ENCODE measurements at places on chromosomes 16 and 17.

DNA sequence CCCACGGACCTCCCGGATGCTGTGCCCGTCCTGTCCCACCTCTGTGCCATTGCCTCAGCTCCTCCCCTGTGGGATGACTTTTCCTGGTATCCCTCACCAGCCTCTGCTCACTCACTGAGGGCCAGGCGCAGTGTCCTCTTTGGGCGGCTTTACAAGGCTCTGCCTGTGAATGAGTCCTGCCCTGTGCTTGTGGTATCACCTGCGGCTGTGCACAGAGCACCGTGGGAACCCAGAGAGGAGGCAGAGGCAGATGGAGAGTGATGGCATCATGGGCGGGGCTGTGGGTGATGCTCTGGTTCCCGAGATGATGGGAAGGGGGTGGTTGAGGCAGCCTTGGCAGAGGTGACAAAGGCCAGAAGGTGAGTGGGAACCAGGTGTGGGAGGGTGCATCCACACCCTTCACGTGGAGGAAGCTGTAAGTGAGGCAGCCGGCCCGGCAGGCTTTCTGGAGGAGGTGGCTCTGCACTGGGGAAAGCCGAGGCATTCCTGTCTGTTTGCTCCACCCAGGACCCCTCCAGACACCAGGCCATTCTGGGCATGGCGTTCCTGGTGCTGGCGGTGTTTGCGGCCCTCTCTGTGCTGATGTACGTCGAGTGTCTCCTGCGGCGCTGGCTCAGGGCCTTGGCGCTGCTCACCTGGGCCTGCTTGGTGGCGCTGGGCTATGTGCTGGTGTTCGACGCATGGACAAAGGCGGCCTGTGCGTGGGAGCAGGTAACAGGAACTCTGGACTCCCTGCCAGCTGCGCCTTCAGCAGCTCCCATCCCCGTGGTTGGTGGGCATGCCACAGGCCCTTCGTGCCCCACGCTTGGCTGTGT is 23.8 kb downstream of the ADCY7 start:
- no peak for DNase-seq

GRCh38 chr17:56982312-56982711 is 4.4 kb downstream of the SCPEP1 start:
- DNase-seq: peak; percentile 78

DNA sequence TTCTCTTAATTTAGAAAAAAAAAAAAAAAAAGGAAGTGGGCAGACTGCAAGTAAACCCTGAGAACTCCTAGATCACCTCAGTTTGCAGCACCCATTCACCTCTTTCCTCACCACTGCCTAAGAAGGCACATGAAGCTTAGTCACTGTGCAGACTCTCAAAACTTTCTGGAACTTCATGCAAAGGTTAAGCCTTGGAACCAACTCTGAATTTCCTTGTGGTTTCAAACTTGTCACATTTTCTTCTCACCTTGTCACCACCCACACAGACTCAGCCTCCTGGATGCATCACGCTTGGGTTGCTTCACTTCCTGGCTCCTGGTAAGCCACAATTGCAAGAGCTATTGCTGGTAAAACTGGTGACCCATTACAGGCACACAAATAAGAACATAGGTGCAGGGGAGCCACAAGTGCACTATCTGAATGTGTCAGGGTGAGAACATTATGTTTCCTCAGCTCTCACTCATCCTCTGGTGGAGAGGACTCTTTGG is 15.0 kb upstream of the CPD start:
- peak; percentile 70 for DNase-seq

GRCh38 chr17:33421933-33422332 is 128.8 kb upstream of the ASIC2 start:
- DNase-seq: no peak

DNA sequence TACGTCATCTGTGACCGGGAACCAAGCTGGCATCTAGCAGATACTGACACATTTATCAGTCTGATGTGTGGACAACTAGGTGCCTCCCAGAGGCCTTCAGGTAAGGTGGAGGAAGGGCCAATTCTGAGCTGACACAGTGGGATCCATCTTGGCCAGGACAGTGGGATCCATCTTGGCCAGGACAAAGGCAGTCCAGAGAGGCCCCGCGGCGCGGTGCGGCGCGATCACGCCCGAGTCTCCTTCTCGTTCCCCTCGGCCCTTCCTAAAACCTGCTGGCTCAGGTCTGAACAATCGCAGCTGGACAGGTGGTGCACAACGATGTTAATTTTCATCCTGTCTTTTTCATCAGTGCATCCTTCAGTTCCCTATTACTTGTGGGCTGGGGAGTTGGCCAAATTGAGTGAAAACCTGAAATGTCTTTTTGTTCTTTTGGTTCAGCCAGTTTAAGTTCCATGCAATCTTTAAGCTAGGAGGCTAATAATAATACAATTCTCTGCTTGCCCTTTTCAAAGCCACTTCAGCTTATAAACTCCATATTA is 486 bp upstream of the WSB1 start:
- no peak for DNase-seq

DNA sequence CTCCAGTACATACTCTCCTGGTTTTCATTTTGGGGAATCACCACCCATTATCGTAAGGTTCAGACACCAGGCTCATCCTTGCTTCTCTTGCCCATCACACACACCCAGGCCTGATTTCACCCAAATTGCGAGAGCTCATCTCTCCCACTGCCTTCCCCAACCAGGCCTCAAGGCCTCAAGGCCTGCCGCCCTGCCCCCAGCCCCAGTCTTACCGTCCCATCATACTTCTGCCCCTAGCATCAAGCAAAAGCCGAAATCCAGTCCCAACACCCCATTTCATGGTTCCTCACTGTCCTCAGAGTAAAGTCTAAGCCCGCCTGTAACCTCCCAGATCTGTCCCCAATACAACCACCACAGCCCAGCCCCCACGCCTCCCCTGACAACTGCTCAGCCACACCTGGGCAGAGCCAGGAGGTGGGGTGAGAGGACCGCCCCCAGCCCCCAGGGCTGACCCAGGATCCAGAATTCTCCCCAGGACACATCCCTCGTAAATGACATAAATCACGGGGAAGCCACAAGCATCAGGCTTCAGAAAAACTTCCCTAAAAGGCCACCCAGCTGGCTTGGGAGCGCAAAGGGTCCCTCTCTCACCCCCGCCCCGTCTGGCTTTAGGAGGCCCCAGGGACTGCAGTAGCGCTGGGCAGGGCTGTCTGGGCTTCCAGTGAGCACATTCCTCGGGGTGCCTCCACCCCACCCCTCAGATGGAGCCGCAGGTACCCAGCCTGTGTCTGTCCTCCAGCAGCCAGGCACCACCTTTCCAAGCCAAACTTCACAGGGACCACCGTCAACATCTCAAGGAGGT is 9.6 kb upstream of the P2RX1 start:
- no peak for DNase-seq

DNA sequence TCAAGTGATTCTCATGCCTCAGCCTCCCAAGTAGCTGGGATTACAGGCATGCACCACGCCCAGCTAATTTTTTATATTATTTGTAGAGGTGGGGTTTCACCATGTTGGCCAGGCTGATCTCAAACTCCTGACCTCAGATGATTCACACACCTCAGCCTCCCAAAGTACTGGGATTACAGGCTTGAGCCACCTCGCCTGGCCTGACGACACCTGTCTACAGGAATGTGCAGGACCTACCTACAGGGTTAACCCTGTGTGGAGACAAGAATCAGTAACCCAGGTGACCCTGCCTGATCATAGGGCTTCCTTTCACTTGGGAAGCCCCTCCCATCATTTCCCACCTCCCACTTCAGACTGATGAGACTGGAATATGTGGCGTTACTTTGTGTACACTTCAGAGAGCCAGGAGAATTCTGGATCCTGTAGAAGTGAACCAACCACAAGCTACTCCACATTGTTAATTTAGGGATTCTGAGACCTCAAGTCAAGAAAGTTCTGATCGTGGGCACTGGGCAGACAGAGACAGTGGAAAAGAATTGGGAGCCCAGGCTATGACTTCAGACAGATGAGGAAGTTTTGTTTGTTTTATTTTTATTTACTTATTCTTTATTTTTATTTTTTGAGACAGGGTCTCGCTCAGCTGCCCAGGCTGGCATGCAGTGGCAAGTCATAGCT is 5.7 kb upstream of the MILR1 start:
- no peak for DNase-seq

DNA sequence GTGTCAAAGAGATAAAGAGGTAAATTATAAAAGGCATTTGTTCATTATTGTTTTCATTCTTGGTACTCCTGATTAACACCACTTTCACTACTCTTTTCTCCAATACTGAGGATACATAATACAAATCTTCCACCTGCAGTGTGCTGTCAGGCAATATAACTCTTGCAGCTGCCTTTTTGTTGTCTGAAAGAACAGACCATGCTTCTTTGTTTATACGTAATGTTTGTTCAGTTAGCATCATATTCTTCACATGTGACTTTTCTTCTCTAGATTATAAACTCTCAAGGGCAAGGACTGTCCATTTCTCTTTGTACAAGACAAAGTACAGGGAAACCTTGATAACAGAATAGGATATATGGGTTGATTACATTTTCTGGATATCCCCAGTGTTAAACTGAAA is 14.2 kb upstream of the ABCC11 start:
- DNase-seq: no peak

Data from hematopoietic multipotent progenitor cell treated with erythropoietin and hydrocortisone succinate and interleukin-3 and kit ligand, for 4 days (in vitro differentiated cells).